ENCODE measurements at places on chromosomes 16 and 17. TPM values are rescaled to one million over a fixed set of nuclear protein-coding genes. Genes with fewer than 3 reads are reported as not detected.

Gene REXO5
- 18.5 TPM for total RNA-seq

- DNase-seq, result peak; percentile 50
Observed at GRCh38 chr16:89023621-89024511, 46.9 kb upstream of the CBFA2T3 start.

- DNase-seq, result no peak
Observed at GRCh38 chr16:263944-264343, 11.8 kb downstream of the RGS11 start.

Gene TBC1D3K
- total RNA-seq, result not detected

- DNase-seq, result no peak
Observed at GRCh38 chr17:2064980-2065785, 10.3 kb downstream of the HIC1 start.

GRCh38 chr17:78573955-78574354 lies 3.2 kb downstream of the DNAH17 start:
- DNase-seq, result no peak

- no peak for DNase-seq
Observed at GRCh38 chr16:57940382-57940966, 30.5 kb downstream of the CNGB1 start.

GRCh38 chr17:78670850-78671725 lies 93.9 kb upstream of the DNAH17 start:
- DNase-seq, result no peak

Gene IGSF6
- total RNA-seq, result not detected

- DNase-seq, result no peak
Observed at GRCh38 chr17:78355045-78355641, 4.7 kb downstream of the SOCS3 start.

- DNase-seq, result no peak
Observed at GRCh38 chr16:68031951-68032350, 8.9 kb downstream of the DUS2 start.

- no peak for DNase-seq
Observed at GRCh38 chr17:80855196-80855947, 136.3 kb upstream of the CHMP6 start.

Gene ST6GALNAC2
- total RNA-seq, result not detected

- DNase-seq, result no peak
Observed at GRCh38 chr16:20303012-20303411, 24.3 kb downstream of the GP2 start.

Gene HS3ST4
- total RNA-seq, result not detected

DNA sequence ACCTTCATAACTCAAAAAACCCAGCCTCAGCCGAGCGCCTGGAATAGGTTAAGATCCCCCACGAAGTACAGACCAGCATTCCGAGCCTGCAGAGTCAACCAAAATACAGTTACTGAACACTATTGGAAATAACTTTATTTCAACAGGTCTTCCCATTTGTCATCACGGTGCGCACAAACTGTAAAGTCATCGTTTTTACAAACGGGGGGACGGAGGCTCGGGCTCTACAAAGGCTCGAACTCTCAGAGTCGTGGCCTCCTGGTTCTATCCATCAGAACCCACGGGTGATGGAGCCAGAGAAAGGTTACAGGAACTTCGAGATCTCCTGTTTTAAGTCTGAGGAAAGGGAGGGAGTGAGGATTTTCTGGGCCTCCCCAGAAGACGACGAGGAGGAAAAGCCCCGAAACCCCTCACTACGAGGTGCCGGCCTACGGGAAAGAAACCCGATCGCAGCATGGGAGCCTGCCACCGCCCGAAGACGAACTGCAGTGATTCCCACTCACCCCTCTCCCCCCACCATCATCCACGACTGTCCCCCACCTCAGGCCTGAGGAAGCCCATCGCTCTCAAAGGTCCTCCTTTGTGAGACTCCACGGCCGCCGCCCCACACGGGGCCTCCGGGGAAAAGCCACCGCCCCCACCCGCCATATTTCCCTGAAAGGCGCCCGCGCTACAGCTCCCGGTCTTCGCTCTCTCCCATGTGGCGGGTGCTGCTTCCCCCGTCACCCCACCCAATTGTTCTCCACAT lies 917 bp downstream of the YWHAE start:
- no peak for DNase-seq

- DNase-seq, result no peak
Observed at GRCh38 chr17:47009759-47010594, 30.9 kb upstream of the RPRML start.

GRCh38 chr17:18322522-18322921 lies 7.4 kb downstream of the SMCR8 start:
- no peak for DNase-seq

DNA sequence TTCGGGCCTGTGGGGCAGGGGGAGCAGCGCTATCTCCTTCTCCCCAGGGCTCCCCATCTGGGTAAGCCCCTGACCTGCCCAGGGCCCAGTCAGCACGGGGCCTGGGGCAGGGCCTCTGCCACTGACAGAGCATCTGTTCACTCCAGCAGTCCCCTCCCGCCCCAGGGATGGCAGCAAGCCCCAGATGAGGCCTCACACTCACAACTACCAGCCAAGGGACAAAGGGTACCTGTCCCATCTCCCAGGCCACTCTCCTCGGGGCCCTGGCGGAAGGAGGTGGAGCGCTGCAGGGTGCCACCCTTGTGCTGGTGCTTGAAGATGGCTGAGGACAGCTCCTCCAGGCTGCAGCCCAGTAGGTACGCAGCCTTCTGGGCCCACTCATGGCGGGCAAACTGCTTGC lies 64.8 kb downstream of the MYO18A start:
- no peak for DNase-seq

Gene COX10
- 25.7 TPM for total RNA-seq

GRCh38 chr16:16047761-16048160 lies 98.3 kb downstream of the ABCC1 start:
- no peak for DNase-seq

DNA sequence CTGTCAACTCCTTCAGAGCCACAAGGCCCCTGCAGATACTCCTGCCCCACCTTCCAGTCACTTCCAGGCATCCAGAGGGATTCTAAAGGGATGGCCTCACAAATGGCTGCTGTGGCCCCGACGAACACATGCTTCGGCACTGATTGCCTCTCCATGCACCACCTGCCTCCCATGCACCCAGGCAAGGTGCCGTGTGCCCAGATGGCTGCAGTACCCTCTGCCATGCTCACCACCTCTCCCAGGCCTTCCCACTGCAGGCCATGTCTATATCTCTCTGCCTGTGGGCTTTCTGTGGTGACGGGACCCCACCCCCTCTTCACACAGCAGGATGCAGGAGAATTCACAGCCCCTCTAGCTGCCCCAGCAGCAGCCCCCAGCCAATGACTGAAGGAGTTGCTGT lies 27.9 kb upstream of the LYRM9 start:
- no peak for DNase-seq

Gene SMARCE1
- total RNA-seq, result 85.6 TPM

DNA sequence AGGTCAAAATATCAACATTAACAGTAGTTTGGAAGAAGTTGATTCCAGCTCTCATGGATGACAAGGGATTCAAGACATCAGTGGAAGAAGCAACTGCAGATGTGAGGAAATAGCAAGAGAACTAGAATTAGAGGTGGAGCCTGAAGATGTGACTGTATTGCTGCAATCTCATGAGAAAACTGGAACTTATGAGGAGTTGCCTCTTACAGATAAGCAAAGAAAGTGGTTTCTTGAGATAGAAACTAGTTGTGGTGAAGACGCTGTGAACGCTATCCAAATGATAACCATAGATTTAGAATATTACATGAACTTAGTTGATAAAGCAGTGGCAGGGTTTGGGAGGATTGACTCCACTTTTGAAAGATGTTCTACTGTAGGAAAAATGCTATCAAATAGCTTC lies 67.8 kb downstream of the GOSR1 start:
- DNase-seq, result no peak

DNA sequence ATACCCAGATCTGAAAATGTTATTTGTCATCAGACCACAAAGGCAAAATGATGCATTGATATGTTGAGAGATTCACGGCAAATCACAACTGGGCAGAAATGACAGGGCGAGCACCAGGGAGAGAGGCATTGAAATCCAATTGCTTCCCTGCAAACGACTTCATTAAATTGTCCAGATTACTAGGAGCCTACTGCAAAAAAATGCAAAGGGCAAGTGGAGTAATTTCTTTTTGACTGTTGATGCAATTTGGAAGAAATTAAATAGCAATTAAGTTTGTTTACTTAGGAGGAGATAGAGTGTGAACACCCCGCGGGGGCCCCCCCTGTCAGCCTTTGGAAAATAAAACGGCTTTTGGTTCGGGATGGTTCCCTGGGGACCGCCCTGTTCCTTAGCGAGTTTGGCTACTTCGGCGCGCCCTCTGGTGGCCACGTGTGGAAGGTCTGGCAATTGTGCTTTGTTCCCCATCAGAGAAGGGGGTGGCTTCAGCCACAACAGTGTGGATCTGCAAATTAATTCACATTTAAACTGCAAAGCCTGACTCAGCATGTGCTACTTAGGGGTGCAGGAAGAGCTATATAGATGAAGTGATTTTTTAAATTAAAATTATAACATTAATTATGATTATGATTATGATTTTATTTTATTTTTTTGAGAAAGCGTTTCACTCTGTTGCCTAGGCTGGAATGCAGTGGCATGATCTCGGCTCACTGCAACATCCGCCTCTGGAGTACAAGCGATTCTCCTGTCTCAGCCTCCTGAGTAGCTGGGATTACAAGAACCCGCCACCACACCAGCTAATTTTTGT lies 14.5 kb upstream of the TMC7 start:
- DNase-seq, result peak; percentile 74

GRCh38 chr17:47802341-47803022 lies 19.1 kb downstream of the OSBPL7 start:
- peak; percentile 63 for DNase-seq

GRCh38 chr17:38428643-38429371 lies 543 bp downstream of the ARHGAP23 start:
- DNase-seq, result no peak

Gene GNAO1
- 0.37 TPM for total RNA-seq

DNA sequence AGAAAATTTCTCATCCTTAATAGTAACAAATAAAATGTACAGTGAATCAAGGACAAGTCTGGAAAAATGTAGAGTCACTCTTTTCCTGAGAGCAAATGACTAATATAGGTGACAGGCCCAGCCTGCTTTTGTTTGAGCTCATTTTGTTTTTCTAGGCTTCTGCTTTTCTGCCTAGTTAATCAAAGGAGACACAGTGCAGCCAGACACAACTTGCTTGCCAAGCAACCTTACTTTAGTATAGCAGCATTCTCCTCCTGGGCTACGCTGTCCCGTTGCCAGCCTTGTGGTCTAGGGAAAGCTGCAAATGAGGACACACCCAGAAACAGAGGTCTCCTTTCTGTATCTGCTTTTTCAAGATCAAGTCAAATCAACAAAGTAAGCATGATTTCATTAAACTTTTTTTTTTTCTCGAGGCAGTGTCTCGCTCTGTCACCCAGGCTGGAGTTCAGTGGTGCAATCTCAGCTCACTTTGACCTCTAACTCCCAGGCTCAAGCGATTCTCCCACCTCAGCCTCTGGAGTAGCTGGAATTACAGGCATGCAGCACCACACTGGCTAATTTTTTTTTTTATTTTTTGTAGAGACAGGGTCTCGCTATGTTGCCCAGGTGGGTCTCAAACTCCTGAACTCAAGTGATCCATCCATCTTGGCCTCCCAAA lies 17.2 kb downstream of the GINS3 start:
- no peak for DNase-seq

GRCh38 chr16:67773099-67773498 lies 33.3 kb downstream of the RANBP10 start:
- DNase-seq, result no peak

- peak; percentile 83 for DNase-seq
Observed at GRCh38 chr17:28726226-28726626, at the start of gene TLCD1. TSS of gene TLCD1 (minus strand) at chr17:28726233. CDS start at chr17:28726097, 136 bp downstream.

GRCh38 chr17:48351911-48352332 lies 78.1 kb downstream of the SKAP1 start:
- DNase-seq, result no peak

DNA sequence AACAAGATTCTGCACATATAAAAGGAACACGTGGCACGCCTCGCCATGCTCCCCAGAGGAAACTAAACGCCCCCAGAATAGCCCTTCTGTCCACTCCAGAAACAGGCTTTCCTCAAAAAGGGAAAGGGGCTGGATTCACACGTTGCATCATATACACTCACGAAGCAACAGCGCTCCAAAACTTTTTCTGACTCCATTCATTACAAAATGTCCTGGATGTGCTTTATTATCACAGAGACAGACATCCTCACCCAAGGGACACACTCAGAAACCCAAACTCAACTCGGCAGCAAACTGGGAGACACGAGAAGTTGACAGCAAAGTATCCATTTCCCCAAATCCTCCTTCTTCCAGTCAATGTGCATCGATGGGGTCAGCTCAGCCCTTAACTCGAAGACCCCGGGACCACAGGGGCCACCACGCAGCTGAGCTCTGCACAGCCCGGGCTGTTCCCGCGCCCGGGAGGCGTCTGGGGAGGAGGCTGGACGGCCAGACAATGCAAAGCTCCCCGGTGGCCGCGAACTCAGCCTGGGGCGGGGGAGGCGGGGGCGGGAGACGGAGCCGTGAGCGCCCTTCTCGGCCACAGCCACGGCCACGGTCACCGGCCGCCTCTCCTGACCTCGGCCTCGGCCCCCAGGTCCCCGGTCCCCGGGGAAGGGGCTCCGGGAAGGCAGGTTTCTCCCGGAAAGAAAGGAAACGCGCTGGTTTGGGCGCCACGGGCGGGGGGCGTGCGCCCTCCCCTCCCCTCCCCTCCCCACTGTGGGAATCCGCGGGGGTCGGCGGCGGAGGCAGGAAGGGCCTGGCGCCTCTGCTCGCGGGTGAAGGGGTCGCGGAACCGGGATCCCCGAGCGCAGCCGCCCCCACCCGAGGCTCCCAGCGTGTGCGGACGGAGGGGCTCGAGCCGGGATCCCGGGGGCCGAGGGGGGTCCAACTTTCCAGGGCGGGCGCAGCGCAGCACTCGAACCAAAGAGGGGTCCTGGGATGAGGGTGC lies 1.2 kb downstream of the NXN start:
- no peak for DNase-seq

Gene CCL17
- not detected for total RNA-seq

DNA sequence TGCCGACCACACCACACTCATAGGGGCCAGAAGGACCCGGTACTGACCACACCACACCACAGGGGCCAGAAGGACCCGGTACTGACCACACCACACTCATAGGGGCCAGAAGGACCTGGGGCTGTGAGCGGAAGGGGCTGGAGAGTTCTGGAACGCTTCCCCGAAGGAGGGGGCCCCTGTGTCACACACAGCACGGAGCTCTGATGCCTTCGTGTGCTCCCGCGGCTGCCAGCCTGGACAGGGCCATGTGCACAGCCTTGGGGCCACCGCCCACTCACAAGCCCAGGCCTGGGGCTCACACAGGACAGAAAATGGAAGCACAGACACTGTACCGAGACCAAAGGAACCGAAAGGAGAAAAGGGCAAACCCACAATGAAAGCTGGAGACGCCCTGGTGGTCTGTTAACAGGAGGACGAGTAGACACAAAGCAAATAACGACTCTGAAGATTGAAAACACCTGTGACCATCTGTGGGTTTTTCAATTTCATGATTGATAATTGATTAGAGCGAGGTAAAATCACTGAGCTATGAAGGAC lies 106.5 kb upstream of the METRNL start:
- DNase-seq, result no peak

DNA sequence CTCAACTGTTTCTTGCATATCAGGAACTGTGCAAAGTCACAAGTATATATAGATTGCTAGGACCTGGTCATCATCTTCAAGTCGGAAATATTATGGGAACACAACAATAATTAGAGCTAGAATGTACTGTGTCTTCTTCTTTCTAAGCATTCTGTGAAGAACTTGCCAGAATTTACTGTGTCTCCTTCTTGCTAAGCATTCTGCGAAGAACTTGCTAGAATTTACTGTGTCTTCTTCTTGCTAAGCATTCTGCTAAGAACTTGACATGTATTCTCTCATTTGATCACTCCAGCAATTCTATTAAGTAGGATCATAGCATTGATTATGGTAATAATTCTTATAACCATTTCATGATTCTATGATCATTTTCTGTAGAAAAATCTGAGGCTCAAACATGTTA lies 231.7 kb downstream of the FOXL1 start:
- no peak for DNase-seq

Gene MC1R
- 4.6 TPM for total RNA-seq
